ENCODE measurements at places on chromosomes 4 and X.

- DNase-seq, result no peak
Observed at GRCh38 chrX:153829799-153830639, at the start of gene PDZD4. TSS of gene PDZD4 (minus strand) at chrX:153830544. CDS start at chrX:153830298, 246 bp downstream.

DNA sequence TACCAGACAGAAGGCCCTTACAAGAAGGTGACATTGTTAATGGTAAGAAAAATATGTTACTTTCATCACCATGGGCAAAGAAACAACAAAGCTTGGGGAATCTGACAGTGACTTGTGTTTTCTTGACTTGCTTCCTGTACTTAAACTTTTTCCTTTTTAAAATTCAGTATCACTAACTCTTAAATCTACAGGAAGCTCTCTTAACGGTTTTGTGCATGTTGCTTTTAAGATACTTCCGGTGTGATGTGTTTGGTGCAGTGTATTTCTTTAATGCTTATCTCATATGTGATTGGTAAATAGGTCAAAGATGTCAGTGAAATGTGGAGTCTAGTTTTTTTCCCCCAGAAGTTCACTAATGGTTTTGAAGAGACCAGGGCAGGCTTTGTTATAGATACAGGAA is 45.2 kb downstream of the ADH5 start:
- no peak for DNase-seq

GRCh38 chr4:157128395-157128794 is 52.4 kb downstream of the GLRB start:
- no peak for DNase-seq

- no peak for DNase-seq
Observed at GRCh38 chr4:110550260-110550659, 72.6 kb downstream of the PITX2 start.

DNA sequence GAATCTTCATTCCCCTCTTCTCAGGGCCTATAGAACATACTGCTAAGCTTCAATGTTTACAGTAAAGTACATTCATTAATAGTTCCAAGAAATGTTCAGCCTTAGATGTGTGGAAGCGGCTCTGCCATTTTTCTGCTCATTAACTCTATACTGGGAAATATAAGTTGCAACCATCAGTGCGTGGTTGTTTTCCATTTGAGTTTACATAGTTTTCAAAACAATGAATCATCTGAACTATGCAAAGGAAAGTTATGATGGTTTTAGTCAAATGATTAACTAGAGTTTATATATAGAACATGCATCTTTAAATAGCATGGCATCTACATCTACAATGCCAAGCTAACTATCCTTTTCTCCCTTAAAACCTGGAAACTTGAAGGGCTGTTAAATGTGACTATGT is 29.6 kb downstream of the LEF1 start:
- DNase-seq, result no peak

- no peak for DNase-seq
Observed at GRCh38 chr4:10305816-10306215, 151.4 kb downstream of the ZNF518B start.

DNA sequence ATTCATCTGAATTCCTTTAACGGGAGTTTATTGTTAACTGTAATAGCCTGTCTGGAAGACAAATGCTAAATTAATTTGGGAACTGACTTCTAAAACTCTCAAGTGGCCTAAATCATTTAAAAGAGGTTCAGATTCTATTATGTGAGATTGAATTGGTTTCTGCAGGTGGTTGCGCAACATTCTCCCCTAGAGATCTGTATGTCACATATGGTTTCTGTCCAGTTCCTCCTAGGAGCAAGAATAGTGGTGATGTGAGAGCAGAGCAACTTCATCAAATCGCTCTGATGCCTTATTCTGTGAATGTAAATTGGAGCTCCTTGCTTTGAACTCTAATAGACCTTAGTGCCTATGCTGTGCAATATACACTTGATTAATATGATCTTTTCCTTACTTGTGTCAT is 144.6 kb upstream of the GPR101 start:
- no peak for DNase-seq

GRCh38 chr4:88613417-88613875 is 21.2 kb downstream of the HERC3 start:
- no peak for DNase-seq

DNA sequence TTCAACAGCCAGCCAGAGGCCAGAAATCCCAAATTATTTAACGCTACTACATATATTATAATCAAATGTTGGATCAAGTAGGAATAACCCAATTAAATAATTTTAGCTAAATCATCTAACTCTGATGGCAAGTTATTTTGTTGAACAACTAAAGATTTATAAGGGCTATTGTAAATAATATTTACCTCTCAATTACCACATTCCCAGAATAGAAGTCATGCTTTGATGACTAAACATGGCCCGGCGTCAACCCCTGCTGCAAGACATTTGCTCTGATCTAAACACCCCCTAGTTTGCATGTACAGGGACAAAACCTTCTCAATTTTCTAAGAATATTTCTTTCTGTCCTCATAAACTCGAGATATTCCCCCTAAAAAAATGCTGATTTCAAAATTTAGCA is 14.2 kb downstream of the VEGFC start:
- DNase-seq, result no peak

DNA sequence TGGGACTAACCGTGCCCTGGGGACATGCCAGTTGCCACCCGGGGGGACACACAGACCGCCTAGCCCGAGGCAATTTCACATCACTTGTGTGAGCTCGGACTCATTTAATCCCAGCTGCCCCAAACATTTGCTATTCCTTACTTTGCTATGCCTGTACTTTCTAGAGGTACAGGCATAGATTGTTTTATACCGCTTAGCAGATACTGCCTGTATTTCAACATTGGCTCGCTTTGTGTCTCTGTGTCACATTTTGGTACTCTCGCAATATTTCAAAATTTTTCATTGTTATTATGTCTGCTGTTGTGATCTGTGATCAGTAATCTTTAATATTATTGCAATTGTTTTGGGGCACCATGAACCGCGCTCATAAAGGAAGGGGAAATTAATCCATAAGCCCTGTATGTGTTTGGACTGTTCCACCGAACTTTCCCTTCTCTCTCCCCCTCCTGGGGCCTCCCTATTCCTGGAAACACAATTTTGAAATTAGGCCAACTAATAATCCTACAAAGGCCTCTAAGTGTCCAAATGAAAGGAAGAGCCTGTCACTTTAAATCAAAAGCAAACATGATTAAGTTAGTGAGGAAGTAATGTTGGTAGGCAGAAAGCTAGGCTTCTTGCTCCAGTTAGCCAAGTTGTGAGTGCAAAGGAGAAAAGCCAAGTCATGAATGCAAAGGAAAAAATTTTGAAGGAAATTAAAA is 568 bp upstream of the CASP6 start:
- no peak for DNase-seq

- DNase-seq, result no peak
Observed at GRCh38 chrX:119017077-119017476, 42.7 kb downstream of the LONRF3 start.

- no peak for DNase-seq
Observed at GRCh38 chrX:26889574-26889973, 573.6 kb downstream of the PPP4R3C start.

DNA sequence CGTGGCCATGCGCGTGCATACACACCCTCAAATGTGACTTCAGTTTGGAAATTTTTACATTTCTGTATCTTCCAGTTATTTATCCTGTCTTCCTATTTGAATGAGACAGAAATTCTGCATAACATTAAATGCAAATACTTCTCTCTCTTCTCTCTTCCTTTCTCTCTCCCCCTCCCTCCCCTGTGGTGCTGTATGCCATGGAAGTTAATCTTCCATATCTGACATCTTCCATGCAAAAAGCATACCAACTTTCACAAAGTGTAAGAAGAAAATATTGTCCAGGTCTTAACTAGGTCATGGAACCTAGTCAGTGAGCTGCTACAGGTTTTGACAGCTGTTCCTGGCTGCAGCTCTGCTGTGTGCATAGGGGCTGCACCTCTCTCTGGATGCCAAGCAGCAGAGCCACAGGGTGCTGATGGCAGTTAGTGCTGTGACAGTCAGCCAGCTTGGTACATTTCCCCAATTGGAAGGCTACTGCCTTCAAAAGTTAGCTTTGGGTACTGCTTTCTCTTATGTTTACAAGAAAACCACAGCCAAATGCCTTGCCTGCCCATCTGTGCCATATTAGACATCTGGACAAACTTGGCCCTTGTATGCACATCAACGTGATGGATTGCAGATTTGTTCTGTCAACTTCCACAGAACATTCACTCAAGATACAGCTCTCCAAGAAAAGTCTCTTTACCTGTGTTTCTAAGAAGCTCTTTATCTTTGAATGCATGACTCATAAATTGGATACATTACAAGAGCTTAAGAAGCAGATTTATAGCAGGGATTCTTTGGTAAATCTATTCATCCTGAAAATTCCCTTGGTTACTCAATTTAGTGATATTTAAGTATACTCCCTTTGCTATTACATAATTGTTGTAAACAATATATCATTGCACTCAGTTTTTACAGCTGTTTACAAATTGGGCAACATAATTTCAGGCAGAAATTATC is 623.8 kb downstream of the EPHA5 start:
- DNase-seq, result no peak

- DNase-seq, result no peak
Observed at GRCh38 chr4:122762966-122763716, 30.6 kb downstream of the BBS12 start.

- no peak for DNase-seq
Observed at GRCh38 chr4:23697001-23697528, 192.8 kb downstream of the PPARGC1A start.

GRCh38 chr4:83677656-83678055 is 141.7 kb downstream of the GPAT3 start:
- no peak for DNase-seq

- DNase-seq, result no peak
Observed at GRCh38 chrX:126836186-126836585, 16.7 kb downstream of the PRR32 start.

GRCh38 chrX:23332101-23332887 is 2.4 kb upstream of the PTCHD1 start:
- no peak for DNase-seq

DNA sequence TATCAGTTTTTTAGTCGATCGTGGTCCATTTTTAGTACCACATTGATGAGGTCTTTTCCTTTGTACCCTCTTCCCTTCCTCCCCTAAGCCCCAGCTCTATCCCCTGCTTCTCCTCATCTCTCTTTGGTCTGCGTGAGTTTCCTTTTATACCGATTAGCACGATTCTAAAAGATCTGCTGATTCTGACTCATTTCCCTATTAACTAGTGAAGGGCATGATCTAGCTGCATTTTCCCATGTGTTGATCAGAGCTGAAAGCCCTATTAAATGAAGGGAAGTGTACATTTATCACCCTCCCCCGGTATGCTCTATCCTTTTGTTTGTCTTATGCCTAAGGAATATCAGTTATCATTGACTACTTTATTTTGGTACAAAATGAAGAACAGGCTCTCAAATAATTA is 181.7 kb upstream of the NPY2R start:
- no peak for DNase-seq

DNA sequence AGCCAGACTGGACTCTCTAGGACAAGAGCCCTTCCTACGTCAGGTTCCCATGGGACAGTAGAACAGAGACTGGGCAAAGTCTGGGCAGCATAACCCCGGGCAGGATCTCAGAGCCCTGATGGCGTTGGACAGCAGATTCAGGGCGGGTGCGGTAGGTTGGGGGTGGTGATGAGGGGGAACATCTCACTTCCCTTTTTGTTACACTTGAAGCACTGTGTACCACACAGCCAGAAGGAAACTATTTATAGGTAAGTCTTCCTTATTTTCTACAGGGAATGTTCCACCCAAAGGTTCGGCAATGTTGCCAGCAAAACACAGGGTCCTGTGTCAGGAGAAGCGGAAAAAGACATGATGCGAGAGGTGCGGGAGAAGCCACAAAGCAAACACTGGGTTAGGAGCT is 54.3 kb downstream of the TSC22D3 start:
- DNase-seq, result no peak

DNA sequence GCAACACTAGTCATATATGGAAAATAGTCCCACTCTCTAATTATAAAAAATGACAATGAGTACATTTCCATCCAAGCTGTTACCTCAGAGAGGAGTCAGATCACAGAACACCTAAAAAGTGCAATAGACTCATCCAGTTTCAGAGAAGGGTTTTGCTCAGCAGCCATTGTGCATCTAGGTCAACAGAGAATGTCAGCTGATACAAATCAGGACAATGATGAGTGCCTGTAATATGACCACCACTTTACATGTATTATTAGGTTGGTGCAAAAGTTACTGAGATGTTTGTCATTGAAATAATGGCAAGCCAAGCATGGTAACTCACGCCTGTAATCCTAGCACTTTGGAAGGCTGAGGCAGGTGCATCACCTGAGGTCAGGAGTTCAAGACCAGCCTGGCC is 164.1 kb upstream of the TTC29 start:
- DNase-seq, result no peak

DNA sequence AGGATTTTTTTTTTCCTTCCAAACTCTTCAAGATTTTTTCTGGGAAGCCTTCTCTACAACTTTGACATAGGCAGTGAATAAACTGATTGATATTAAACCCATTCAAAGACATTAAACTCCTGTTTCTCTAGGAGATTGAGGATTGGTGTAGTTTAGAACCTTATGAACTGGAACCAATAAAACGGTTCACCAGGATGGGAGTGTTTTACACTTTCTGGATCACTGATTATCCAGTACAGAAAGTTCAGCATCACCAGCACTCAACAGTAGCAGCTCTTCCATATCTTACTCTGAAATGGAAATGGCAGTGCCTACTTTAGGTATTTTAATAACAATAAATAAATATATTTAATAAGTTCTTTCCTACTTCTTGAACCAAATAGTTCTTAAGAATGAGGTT is 76.7 kb downstream of the BMPR1B start:
- no peak for DNase-seq

DNA sequence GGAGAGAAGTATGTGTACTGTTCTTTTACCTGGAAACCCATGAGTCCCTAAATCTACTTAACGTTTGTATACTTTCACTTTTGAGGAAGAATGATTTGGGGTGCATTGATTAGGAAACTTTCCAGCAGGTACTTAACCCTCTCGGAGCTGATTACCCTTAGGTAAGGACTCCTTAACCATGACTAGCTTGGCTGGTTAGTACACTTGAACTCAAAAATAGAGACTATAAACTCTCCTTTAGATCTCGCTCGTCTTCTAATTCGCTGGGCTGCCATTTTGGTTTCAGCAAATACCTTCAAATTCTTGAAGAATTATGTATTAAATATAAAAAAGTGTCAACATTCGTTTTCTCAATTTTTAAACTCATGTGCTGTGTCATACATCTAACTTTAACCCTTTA is 2.0 kb downstream of the USP9X start:
- no peak for DNase-seq

GRCh38 chr4:187929024-187929423 is 66.5 kb upstream of the ZFP42 start:
- DNase-seq, result no peak

Data from SIG-M5 (cell line).